ENCODE measurements at places on chromosomes 16 and 17.

GRCh38 chr16:72241930-72242329, 70.0 kb upstream of the PMFBP1 start:
- no peak for DNase-seq

GRCh38 chr17:8556074-8556473, 74.5 kb downstream of the MYH10 start:
- DNase-seq = no peak

DNA sequence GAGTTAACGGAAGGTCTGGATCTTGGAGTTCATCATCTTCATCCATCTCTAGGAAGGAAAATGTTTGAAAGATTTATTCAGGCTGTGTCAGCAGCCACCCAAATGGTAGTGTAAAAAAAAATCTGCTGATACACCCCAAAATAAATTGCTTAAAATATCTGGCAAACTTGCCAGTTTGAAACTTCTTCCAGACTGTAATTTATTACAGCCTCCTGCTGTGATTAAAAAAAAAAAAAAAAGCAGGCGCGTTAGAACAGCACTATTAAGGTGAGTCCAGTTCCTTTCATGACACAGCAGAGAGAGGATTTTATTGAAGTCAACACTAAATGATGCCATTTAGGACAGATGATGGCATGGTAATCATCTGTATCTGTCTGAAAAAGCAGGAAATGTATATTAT, 140.6 kb upstream of the CORO6 start:
- no peak for DNase-seq

DNA sequence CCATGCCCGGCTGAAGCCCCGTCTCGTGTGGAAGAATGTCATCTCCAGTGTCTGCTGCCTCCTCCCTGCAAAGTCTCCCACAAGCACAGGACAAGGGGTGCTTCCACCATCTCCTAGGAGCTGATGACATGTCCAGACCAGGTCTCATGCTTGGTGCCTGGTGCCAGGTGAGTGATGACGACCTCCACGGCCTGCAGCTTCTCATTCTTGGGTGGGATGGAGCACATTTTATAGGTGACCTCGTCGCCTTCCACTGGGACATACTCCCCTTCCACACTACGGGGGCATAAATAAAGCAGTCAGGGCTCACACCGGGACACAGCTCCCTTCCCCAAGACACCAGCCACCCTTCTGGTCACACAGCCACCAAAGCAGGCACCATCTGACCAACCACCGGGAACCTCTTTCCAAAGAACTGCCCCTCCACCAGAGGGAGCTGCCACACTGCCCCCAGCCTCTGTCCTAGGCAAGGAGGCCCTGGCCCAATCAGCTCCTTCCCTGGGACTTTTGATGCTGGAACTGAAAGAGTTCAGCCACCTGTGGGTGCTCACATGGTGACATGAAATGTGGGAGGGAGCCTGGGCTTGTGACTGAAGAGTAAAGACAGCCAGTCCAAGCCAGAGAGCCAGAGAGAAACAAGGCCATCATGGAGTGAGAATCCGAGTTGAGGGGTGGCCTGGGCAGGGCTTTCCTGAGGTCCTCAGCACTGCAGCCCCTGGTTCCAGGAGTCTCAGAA, 13.6 kb downstream of the CARHSP1 start:
- no peak for DNase-seq

- DNase-seq = no peak
These were observed 1.0 kb upstream of the MYO18A start for GRCh38 chr17:29181226-29181625.

DNA sequence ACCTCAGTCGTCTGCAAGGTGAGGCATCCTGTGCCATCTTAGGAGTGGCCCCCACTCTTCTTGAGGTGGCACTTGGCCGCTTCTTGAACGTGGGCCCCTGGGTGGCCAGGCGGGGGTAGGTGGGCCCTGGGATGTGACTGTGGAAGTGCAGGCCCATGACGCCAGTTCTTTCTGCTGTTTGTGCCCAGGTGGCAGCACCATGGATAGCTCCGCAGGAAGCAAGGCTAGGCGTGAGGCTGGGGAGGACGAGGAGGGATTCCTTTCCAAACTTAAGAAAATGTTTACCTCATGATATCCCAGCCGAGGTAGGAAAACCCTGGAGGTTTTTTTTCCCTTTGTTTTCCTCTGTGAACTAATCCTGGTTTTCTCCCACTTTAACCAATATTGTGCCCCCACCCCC, 19.8 kb downstream of the NMRAL1 start:
- DNase-seq = no peak

DNA sequence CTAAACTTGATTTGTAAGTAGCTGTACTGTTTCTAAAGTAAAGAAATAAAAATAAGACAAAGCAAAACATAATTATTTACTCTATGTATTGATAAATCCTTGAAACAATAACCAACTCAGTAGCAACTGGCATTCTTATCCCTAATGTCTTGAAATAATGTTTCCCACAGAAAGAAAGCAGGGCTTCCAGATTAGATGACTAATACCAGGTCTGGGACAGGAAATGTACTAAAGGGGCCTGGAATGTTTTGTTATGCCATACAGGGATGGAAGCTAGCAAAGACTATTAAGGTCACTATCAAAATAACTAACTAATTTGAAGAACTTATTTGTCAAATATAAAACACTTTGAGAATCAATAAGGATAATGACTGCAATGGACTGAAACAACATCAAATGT, 82.1 kb downstream of the CFDP1 start:
- DNase-seq = no peak

DNA sequence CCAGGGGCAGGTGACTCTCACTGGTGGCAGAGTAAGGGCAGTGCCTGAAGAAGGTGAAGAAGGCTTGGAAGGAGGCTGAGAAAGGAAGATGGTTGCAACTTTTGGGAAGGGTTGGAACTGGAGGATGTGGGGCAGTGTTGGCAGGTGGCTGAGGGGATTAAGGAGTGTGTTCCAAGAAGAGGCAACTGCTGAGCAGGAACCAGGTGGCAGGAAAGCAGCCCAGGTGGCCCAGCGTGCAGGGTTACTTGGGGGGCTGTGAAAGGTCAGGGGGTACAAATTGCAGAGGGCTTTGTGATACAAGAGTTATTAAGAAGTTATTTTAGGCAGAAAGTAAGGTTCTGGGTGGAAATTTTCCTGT, 28.6 kb downstream of the WSCD1 start:
- DNase-seq = no peak

- no peak for DNase-seq
These were observed 14.7 kb downstream of the C16orf96 start for GRCh38 chr16:4570688-4571321.

DNA sequence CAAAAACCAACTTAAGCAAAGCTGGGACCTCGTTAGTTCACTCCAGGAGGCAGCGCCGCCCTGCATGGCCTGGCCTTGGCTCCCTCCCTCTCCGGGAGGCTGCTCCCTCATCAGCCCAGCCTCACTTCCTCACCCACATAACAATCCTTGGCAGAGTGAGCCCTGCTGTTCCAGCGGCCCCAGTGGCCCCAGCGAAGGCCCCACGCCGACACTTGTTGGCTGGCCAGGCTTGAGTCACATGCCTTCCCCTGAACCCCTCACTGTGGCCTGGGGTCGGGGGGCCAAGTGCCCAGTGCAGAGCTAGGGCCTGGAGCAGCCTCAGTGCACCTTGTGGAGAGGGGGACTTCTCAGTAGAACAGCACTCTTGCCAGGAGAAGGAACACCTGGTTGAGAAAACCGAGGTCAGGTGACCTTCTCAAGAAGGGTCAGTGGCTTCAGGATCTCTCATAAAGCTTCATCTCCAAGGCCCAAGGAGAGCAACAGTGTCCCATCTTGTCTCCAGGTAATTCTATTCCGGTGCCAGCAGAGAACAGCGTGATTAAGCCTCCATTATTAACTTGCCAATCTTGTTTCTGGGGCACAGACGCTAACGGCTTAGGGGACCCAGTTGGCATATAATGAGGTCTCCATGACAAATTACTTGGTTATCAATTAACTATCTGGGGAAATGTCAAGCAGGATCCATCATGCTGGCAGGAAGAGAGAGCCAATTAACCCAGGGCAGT, 26.8 kb downstream of the ENDOV start:
- DNase-seq = no peak

DNA sequence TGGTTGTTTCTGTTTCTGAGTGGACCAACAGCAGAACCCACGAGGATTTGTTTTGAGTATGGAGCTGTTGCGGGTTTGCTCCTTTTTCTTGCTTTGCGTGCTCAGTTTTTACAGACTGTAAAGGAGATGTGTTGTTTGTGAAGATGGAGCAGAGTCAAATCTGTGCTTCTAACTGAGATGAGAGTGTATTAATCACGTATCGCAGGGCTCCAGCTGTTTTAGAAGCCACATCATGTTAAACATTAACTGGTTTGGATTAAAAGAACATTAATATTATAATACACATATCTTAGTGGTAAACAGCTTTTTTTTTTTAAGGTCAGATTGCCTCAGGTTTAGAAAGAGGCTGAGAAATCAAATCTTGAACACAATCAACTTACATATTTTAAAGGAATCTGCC, 69.4 kb downstream of the YPEL2 start:
- no peak for DNase-seq

- no peak for DNase-seq
These were observed 13.9 kb upstream of the SCNN1B start for GRCh38 chr16:23288209-23288608.

DNA sequence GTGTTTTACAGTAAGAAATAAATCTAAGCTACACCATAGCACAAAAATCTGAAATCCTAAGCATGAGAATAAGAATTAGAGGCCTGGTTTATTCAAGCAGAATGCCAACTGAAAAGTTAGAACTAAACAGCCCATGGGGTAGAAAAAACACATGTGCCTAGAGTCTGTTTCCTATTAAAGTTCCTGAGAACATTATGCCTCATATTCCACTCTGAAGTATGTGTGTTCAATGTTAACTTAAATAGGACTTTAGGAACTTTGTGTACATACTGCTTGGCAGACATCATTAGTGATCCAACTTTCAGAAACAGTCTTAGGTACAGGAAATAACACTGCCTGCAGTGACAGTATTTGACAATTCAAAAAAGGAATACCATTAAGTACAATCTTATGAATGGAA, 18.2 kb downstream of the HEATR6 start:
- no peak for DNase-seq

DNA sequence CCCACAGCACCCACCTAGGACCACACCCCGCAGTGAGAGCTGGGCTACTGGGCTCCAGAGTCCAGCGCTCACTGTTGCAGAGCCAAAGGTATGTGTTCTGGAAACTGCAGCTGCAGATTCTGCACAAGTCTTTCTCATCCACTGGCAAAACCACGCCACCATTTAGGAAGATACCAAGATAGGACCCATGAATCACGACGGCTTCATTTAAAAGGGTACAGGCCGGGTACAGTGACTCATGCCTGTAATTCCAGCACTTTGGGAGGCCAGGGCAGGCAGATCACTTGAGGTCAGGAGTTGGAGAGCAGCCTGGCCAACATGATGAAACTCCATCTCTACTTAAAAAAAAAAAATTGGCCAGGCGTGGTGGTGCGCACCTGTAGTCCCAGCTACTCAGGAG, 18.8 kb downstream of the FOXF1 start:
- DNase-seq = no peak

GRCh38 chr17:42472709-42473521, 14.2 kb downstream of the ATP6V0A1 start:
- no peak for DNase-seq

DNA sequence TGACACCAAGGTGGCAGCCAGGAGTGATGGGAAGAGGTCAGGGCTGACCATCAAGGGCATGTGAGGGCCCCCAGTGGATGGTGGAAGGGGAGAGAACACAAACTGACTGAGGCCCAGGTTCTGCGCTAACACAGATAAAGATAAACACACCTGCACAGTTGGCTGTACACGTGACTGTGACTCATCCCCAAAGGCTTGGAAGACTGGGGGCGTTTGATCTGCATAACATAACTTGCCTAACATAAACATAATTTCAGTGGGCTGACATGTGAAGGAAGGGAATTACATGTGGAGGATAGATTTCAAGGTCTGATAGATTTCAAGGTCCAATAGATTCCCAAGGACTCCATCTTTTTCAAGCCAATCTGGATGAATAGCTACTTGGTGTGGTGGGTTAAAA, 100.9 kb upstream of the TNRC6C start:
- no peak for DNase-seq

DNA sequence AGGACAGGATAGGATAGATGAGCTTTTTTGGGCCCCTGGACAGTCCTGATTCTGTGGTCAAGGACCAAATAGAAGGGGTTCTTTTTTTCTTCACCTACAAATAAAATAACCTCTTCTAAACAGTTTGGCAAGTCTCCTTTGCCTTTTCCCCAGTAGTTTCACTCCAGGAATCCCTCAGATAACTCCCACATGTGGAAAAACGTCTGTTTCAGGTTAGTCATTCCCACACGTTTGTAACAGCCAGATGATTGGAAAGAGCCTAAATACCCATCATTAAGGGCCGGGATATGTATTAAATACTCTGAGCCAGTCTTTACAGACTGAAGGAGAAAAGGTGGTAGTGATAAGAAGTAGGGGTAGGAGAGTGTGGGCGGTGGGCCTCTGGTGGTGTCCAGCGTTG, 58.3 kb downstream of the PLD6 start:
- no peak for DNase-seq

DNA sequence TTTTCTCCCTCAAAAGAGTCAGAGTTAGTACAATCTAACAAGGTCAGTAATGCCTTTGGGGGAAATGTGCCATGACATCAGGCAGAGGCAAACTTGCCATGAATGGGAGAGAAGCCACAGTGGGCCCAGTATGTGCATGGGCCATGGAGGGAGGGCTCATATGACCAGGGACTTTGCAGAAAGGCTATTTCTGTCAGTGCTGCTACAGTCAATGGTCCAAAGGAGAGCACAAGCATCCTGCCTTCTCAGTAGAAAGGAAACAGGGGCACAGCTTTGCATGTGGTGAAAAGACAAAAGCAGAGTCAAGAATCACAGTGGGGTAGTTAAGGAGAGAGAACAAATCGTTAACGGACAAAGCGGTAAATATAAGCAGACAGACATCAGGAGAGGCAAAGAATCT, 11.2 kb upstream of the CORO6 start:
- DNase-seq = no peak

DNA sequence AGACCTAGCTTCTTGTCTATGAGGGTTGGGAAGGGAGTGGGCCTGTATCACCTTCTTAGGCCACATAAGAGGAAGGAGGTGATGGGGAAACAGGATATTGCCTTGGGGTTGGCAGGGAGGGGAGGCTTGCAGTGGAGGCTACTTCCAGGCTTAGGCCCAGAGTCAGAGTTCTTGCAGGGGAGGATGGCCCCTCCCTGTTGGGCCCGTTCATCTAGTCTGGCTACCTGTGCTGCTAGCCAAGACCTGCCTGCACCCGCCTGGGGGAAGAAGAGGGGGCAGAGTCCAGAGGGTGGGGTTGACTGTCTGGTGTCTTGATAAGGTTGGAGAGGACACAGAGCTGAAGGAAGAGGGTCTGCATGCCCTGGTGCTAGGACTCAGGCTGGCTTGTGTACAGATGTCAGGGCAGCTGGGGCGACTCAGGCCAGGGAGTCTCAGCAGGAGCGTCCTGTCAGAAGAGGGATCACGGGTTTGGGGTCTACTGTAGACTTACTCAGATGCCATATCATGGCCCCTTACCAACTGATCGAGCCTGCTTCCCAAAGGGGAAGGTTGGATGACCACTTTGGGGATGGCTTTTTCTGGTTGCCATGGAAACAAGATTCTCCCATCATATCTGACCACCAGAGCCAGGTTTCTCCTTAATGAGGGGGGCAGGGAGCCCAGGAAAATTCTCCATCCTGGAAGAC, 5.3 kb downstream of the KDM6B start:
- DNase-seq = no peak
